Amniotic stem cell (primary cell): ENCODE measurements at places on chromosomes 2 and 18.

DNA sequence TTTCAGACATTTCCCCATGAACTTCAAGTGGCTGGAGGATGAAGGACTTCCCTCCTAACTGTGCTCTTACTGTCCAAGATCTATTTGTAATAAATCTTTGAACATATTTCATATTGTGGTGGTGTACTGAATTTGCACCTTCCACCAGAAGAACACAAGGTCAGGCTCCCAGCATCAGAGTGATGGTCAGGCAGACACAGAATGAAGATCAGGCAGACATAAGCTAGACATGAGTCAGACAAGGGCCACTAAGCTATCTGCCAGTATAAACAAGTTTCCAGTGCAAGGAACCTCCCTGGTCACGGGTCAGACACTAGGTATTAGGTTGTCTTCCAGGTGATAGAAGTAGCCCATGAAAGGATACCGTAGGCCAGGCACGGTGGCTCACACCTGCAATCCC lies 20.0 kb downstream of the AQP12B start:
- DNase-seq = no peak

- no peak for DNase-seq
Observed at GRCh38 chr2:40283111-40283909, 168.6 kb downstream of the SLC8A1 start.

DNA sequence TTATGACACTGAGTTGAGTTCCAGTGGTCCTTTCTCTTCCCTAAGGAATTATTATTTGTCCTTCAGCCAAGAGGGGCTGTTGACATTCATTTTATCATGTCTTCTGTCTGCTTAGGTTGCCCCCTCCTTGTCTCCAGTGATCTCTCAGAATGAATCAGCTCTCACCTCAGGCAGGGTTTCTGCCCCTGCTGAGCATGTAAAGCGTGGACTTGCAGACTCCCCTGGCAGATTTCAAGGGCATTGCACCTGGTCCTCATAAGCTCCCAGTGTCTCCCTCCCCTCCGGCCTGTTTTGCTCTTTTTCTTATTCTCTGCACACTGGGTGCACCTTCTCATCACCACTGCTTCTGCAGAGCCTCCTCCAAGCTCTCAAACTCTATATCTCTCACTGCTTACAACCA lies 188.4 kb downstream of the KCNS3 start:
- DNase-seq = no peak

DNA sequence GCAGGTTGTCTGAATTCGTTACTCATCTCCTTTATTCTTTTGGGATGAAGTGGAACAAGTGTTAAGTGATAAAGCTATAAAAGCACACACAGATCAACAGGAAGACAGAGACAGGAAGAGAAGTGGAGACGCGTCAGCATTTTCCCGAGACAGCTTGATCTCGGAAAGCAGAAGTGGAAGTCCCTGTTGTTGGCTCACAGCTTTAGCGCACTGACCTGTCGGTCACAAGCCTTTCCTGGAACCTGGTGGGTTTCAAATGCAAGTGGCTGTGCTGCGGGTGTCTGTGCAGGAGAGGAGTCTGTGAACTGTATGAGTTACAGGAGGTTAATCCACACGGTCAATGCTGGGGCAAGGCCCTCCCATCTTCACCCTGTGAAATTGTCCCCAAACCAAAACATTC lies 116.6 kb upstream of the PELI1 start:
- no peak for DNase-seq

DNA sequence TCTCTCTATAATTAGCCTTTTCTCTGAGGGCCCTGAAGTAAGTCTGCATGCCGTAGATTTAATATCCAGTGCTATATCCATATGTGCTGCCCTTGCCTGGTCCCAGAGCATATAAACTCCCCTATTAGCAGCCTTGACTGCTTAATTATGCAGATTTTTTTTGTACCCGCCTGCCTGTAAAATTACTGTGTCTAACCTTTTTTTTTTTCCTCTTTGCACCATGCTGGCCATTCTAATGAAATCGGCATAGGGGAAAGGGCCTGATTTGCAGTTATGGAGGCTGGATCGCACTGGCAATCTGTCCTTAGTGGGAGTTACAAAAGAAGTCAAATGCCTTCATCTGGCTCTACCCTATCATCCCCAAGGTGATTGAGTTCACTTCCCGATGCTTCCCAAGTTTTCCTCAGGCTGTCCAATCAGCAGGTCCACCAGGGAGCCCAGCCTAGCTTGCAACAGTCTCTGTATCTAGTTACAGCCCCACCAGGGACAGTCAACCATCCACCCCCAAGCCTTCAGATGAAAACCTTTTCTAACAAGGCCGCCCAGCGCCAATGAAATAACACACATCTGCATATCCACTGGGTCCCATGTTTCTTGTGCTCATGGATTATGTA lies 239.0 kb downstream of the ZNF521 start:
- no peak for DNase-seq

- no peak for DNase-seq
Observed at GRCh38 chr18:70420146-70420898, 131.5 kb downstream of the SOCS6 start.

- no peak for DNase-seq
Observed at GRCh38 chr2:4272261-4272858, 569.0 kb downstream of the DCDC2C start.

DNA sequence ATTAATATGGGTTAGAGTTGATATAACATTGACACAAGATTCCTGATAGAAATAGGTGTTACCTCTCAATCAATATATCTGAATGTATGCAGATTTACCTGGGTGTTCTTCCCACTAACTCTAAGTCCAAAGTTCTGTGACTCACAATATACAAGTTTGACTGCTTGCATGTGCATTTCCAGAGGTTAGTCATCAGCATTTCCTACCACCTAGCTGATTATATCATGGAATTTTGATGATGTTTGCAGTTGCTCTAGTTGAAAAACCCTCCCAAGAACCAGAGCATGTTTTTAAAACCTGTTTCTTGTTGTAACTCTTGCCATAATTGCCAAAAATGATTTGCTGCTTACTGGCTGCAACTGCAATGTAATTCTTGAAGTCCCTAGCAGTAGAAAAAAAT lies 15.0 kb upstream of the DSG1 start:
- no peak for DNase-seq

GRCh38 chr2:96144481-96145035 lies 682 bp downstream of the DUSP2 start:
- DNase-seq = no peak

GRCh38 chr18:76524900-76525698 lies 30.1 kb upstream of the ZNF516 start:
- peak; percentile 54 for DNase-seq

- DNase-seq = no peak
Observed at GRCh38 chr2:120669971-120670370, 65.7 kb upstream of the GLI2 start.

DNA sequence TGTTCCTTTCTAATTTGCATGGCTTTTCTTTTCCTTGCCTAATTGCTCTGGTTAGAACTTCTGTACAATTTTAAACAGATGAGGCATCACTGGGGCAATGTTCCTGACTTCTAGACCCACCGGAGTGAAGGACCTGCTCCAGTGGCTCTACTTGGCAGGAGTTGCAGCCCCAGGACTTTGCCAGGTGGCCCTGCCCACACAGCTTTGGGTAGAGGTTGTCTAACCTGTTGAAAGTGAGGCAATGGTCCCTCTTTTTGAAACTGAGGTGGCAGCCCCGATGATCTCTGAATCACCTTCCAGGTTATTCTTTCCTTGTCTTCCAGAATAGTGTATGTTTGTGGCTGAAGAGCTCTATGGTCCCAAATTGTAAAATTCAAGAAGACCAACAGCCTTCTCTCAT lies 29.9 kb upstream of the ZNF512 start:
- DNase-seq = no peak

GRCh38 chr18:74453642-74454198 lies 3.4 kb downstream of the DIPK1C start:
- DNase-seq = no peak

DNA sequence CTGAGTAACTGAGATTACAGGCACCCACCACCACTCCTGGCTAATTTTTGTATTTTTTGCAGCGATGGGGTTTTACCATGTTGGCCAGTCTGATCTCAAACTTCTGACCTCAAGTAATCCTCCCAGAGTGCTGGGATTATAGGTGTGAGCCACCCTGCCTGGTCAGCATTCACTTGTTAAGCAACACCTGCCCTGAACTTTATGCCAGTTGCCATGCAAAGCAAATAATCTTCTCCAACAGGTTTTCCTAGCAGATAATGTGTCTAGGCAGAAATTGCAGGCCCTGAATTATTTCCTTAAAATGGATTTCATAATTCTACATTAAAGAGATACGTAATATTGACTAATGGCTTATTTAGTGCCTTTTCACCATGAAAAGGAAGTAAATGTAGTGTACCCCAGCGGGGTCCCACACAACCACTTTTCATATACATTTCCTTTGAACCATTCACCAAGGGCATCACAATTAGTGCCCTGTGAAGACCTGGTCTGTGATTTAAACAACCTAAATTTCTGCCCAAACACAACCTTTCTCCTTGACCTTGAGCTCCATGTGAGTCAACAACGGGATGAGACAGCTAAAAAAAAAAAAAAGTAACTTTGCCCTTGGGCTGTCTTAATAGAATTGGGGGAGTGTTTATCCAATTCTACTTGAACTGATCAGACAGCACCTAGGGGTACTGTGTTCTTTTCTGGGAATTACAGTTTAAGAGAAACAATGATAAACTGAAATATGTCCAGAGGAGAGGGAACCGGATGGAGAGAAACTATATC lies 41.6 kb downstream of the EEF1B2 start:
- DNase-seq = no peak

GRCh38 chr2:55268288-55268906 lies 634 bp downstream of the MTIF2 start:
- no peak for DNase-seq

DNA sequence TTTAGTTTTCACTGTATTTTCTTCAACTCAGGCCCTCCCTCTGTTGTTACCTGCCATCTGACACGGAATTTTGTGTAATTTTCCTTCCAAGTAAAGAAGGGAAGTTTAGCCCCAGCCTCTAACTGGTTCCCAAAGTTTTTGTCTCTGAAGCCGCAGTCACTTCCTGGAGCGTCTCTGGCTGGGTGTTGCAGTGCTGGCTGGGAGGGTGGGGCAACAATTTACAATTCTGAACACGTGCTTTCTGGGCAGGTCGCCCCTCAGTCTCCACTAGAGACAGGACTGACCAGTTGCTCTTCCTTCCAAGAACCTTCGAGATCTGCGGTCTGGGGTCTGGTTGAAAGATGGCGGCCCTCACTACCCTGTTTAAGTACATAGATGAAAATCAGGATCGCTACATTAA lies 3.5 kb downstream of the CNDP2 start:
- DNase-seq = no peak

GRCh38 chr2:239834143-239834542 lies 191.0 kb downstream of the NDUFA10 start:
- no peak for DNase-seq

DNA sequence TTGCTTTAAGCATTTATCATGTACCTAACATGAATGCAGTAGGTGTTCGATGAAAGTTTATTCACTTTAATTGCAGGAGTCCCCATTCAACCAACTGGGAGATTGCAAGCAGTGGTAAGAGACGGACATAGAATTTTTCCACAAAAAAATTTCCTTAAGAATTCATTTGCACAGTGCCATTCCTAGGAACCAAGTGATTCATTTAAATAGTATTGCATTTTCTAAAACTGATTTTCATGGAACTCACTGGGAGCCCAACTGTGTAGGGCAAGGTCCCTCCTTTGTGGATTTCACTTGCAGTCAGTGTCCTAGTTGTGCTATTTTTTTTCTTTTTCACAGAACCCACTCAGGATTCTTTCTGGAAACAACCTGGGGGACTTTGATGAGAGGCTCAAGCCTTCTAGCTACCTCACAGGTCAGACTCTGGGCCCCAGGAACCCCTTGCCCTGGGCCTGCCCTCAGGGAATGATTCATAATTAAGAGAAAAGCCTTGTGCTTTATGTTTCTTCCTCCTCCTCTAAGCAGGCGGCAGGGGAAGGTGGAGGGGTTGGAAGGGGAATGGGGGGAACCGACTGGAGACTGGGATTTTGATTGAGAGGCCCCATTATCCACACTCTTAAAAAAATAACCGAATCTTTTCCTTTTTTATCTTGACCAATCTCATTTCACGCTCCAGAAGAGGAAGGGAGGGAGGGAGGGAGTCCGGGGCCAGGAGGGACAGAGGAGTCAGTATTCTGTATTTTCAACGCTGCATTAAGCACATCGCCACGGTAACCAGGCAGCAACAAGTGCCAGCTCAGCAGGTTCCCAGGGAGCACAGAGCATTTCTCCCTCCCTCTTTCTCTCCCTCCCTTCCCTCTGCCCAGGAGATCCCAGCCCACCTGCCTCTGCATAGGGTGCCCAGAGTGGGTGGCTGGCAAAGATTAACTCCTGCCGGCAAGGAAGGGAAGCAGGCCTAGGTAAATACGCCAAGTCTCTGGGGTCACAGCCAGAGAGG lies 51.8 kb downstream of the PSD4 start:
- DNase-seq = peak; percentile 23
